ENCODE measurements at places on chromosomes 12 and 14.

DNA sequence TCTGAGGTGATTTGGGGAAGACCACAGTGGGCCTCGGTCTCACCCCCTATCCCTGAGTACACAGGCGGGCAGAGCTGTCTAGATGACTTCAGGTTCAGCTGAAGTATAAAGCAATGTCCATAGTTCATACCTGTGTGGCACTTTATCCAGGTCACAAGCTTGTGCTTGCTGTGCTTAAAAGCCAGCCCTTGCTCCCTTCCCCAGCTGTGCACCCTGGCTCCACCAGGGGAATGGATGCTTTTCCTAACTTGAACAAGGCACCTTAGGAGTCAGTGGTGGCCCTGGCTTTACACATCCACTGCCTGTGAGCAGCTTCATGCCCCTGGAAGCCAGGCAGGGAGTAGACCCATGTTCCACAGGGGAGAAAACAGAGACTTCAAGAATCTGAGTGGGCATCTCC lies 5.5 kb downstream of the CARMIL3 start:
- no peak for ATAC-seq

GRCh38 chr14:85316701-85317410 lies 213.1 kb upstream of the FLRT2 start:
- peak; percentile 45 for ATAC-seq

DNA sequence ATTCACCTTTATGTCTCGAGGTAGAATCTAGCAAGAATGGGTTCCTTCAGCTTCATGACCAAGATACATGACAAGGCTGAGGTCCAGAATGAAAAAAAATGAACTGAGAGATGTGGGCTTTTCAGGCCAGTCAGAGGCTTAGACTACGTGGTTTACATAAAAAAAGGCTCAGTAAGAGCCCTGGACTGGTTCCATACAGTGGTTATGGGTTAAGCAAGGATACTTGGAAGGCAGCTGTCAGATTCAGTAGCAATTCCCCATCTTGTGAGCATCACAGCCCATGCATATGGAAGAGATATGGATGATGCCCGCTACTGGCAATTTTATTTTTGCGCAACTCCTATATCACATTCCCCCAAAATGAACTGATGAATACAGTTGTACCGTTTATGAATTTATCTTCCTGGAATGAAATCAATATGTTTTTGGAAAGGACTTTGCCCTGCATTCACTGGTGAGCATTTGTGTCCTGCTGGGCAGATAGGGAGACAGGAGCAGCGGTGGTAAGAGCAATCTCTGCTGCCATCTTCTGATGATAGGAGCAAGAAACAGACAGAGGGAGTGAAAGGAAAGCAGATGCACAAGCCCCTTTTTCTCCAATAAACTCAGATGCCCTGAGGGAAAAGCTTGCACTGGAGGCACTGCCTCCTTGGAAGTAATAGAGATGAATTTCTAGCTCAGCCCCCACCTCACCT lies 280.4 kb downstream of the GALC start:
- ATAC-seq: no peak

DNA sequence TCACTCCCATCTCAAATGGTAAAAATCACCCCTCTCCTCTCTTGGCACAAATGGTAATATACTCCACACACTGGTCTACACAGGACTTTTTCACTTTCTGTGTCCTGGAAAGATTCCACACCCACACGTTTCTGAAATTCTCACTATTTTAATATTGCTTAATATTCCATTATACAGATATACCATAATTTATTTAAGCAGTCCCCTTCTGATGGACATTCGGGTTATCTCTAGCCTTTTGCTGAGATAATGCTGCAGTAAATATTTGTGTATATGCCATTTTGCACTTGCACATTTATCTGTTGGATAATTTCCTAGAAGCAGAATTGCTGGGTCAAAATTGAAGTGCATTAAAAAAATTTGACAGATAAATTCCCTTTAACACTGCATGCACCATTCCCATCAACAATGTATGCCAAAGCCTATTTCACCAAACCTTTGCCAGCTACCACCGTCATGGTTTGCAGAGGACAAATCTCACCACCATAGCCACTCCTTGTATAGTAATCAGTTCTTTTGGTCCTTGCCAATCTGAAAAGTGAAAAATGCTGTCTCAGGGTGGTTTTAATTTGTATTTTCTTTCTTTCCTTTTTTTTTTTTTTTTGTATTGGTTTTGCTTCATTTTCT lies 15.5 kb upstream of the COL2A1 start:
- no peak for ATAC-seq

DNA sequence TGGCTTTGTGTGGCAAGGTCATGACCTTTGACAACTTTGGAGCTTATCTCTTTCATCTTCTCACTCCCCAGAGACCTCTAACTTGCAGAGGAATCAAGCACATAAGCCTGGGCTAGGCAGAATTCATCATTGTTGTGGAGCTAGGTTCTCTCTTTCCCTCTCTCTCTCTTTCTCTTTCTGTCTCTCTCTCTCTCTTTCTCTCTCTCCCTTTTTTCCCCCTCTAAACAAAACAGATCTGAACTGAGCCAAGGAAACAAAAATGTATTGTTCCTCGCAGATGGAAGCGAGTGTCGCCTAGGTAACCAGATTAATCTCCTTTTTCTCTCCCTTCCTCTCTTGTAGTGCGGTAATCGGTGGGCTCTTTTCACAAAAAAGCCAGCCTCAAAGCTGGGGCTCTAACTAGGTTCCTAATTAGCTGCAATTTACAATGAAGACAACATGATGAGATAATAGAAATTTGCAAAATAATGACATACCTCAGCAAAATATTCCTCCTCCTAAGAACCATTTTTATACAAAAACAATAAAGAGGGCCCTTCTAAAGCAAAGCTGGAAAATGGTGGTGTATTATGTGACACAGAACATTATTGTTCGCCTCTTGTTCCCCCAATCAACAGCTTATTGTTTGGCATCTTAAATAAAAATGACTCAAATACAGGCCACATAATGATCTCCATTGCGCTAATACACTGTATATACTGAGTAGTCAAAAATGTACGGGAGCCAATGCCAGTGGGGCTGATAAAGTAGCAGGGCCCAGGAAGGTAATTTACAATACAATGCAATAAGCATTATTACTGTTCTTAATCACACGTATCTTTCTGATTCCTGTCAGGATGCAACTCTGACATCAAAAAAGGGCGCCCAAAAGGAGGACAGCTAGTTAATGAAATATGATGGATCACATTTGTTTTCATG lies 65.7 kb upstream of the SOX5 start:
- no peak for ATAC-seq

DNA sequence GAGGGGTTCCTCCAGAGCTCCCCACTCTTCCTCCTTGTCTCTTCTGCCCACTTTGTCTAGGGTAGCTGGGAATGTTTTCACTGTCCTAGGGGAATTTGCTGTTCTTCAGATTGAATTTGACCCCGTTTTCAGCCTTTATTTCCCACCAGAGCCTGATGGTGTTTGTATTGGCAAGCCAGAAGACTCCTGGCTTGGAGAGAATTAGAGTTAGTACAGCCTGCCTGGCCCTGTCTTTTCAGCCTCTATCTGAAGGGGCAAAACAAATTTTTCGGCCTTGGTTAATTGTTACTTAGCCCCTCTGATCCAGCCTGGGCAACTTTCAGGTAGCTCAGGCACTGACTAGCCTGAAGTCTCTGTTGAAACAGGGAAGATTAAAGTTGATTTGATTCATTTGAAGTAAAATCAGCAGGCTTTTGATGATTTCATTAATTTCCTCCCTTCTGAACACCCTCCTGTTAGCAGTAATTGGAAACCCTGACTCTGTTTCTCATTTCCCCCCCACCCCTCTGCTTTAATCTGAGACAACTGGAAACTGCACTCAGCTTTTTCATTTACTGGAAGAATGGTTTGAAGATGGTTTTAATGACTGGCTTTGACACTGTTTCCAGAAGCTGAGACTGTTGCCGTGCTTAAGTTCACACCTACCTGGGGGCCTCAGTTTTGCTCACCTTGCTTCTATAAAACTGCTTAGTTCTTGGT lies 63.3 kb downstream of the SUSD6 start:
- no peak for ATAC-seq

DNA sequence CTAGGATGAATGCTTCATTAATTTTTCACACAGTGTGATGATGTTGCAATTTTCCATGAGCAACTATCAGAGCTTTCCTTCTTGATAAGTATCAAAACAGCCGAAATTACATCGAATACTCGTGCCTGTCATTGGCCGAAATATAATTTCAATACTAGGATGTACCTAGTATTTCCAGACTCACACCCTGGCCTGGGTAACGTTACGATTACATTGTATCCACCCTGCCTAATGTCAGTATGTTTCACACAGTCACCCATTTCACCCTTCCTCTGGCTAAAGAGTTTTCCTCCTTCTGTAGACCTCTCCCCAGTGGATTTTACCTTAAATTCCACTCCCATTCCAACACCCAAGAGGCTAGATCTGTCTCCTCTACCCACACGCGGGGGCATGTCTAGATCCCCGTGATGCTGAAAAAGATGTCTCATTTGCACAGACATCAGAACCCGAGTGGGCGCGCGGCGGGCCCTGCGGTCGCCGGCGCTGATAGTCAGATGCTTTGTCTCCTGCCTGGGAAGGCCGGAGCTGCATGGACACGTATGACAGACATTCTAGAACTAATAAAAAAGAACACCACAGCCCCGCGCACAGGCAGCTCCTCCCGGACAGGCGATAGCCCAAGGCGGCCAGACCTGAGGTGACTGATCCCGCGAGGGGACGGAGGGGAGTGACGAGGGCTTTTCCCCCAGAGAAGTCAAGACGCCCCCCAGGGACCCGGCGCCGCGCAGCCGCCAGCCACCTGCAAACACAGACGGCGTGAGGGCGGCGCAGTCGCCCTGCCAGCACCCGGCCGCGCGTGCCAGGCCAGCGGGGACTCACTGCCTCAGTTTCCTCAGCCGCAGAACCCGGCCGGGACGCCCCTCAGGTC lies 723 bp downstream of the KIF21A start:
- ATAC-seq: peak; percentile 26

DNA sequence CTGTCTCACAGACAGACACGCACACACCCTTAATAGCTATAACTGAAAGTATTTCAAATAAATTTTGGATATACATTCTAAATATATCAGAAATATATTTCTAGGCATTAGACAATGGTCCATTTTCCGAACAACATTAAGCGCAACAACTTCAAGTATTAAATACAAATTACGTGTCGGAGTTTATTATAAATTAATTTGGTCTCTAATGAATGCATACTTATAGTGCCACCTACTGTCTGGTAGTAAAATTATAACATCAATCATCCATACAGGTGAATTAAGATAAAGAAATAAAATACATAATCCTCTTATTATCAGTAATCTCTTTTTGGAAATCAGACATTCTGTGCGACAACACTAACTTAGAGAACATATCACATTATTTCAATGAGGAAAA lies 27.2 kb upstream of the CMAS start:
- no peak for ATAC-seq

- ATAC-seq: no peak
These were observed 36.5 kb downstream of the SINHCAF start for GRCh38 chr12:31289441-31289840.

DNA sequence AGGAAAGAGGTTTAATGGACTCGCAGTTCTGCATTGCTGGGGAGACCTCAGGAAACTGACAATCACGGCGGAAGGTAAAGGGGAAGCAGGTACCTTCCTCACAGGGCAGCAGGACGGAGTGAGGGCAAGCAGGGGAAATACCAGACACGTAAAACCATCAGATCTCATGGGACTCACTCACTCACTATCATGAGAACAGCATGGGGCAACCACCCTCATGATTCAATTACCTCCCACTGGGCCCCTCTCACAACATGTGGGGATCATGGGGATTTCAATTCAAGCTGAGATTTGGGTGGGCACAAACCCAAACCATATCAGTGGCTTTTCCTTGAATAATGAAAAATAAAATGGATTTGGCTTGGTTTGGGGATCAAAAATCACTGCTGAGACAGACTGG lies 380.5 kb downstream of the VRK1 start:
- no peak for ATAC-seq

DNA sequence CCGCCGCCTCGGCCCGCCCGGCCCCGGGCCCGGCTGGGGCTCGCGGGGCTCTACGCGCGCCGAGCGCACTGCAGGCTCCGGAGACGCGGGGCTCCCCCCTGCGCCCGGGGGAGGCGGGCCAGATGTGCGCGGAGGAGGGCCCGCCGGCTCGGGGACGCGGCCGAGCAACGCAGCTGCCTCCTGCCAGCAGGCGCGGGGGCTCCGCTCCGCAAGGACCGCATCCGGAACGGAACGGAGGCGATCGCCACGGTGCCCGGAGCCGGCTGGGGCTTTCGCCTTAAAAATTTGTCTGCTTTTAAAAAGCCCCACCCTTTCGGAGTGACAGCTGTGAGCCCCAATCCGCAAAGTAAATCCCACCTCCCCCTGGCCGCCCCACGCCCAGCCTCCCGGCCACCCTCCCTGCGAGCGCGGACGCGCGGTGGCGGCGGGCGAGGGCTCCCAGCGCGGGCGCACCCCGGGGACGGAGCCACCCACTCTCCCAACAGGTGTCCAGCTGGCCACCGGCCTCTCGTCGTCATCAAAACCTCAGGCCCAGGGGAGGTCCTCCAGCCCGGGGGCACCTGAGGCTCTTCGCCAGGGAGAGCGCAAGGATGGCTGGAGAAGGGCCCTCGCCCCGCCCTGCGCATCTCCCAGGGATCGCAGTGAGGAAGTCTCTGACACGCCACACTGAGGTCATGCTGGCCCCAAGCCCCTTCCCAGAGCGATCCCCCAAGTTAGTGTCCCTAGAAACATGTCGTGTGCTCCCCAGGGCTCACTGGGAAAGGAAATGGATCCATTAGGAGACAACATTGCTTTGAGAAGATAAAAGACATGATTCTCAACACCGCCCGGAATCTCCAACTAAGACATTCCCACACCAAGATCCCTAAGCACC lies at the start of gene TMEM132D:
Gene TMEM132D (minus strand): TSS at position 70 of the 874 bp plus-strand sequence.
- no peak for ATAC-seq

GRCh38 chr14:49754570-49755097 lies 13.3 kb upstream of the KLHDC2 start:
- no peak for ATAC-seq

DNA sequence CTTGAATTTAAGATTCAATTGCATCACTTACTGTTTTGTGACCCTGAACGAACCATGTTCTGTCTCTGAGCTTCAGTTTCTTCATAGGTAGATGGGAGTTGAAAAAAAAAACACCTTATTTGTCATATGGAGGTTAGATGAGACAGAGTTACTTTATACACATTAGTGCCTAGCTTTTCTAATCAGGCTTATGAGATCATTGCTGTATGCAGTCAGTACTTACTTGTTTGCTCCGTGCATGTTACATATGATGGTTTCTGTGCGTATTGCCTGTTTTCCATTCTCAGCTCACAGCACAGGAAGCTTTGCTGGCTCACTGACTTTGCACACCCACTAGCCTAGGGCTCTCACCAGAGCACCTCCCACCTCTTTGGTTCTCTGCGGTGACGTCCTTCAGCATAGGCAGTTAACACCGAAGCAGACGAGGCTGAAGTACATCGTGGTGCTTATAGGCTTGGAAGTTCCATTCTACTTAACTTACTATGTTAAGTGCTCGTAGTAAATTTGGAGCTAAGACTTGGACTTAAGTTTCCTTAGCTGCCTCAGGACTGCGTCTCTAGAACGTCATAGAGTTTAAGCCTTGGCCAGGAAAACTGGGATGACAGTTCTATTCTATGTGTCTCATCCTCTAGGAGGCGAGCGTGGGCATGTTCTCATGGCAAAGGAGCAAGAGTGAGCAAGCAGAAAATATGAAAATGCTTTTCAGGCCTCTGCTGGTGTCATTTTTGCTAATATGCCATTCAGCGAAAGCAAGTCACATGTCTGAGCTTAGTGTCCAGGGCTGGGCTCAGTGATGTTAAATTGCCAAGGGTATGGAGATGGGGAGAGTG lies 57.3 kb downstream of the NRXN3 start:
- ATAC-seq: no peak

- ATAC-seq: no peak
These were observed 396.5 kb downstream of the FOXG1 start for GRCh38 chr14:29163109-29163508.

GRCh38 chr12:106273491-106273890 lies 25.7 kb upstream of the CKAP4 start:
- no peak for ATAC-seq

- ATAC-seq: no peak
These were observed 266.3 kb upstream of the DIO2 start for GRCh38 chr14:80477388-80478160.

Data from SK-N-SH treated with all-trans-retinoic acid at 6 μM for 48 hours (cell line).